ENCODE measurements at places on chromosomes 16 and 17.

GRCh38 chr16:27430923-27431484 is 29.0 kb downstream of the IL21R start:
- no peak for DNase-seq

DNA sequence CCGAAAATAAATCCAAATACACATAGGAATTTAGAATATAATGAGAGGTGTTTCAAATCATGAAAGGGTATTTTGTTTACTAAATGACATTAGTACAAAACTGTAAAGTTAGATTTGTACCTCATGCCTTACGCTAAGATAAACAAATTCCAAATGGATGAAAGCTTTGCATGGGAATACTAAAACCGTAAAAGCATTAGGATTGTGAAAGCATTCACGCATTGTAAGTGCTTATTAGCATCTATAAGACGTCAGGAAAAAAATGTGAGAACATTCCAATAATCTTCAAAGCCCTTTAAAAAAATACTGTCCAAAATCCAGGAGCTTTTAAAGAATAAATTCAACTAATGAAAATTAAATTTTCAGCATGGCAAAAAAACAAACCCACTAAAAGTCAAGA is 24.8 kb upstream of the ALOX15 start:
- DNase-seq, result no peak

GRCh38 chr17:57811638-57812280 is 38.1 kb downstream of the MRPS23 start:
- no peak for DNase-seq

DNA sequence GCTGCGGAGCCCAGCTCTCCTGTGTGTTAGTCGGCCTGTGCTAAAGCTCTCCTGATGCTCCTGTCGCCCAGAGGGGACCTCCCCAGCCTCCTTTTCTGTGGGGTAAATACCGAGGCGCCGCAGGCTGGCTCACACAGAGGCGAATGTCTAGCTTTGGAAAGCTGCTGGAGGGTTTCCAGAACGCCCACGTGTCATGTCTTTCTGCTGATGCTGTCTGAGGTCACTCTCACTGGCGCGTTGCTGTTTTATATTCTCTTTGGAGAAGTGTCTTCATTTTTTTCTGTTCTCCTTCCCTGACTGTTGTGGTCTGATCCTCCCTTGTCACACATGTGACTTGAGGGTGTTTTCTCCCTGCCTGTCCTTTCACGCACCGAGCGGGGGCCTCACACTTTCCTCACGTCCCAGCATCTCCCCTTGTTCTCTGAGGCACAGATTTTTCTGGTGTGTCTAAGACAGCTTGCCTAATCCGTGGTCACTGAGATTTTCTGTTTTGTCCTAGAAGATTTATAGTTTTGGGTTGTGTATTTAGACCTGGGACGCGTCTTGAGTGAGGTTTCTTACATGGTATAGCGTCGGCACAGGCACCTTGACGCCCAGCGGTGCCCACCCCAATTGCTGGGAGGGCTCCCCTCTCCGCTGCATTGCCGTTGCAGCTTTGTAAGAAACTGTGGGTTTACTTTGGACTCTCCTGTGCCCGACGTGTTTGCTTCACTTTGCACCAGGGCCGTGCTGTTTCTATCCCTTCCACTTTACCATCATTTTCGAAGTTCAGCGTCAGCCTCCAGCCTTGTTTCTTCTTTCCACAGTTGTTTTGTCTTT is 92.1 kb upstream of the ZNF750 start:
- DNase-seq, result peak; percentile 63

DNA sequence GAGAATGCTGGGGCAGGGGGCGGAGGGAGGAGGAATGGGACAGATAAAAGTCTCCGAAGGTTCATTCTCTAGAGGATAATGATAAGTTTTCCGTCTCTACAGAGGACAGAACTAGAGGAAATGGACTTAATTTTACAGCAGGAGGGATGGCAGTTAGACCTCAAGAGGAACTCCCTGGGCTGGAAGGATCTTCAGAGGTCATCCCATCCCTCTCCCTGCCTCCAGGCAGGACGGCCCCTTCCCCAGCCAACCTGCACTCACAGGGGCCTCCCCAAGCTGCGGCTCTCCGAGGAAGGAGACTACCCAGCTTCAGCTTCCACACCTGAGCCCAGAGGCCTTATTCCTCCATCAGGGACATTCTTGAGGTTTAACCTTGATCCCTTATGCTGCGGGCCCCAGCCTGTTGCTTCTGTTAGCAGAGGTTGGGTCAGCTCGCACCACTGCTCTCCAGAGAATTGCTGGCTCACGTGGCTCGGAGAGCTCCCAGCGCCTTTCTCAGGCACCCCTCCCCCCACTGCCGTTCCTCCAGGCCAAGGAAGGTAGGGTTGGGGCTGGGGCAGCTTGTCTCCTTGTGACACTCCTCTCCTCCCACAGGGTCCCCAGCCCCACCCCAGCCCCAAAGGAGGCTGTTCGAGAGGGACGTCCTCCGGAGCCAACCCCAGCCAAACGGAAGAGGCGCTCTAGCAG is 8.5 kb downstream of the ELOB start:
- no peak for DNase-seq
